ENCODE measurements at places on chromosomes 1 and 21.

DNA sequence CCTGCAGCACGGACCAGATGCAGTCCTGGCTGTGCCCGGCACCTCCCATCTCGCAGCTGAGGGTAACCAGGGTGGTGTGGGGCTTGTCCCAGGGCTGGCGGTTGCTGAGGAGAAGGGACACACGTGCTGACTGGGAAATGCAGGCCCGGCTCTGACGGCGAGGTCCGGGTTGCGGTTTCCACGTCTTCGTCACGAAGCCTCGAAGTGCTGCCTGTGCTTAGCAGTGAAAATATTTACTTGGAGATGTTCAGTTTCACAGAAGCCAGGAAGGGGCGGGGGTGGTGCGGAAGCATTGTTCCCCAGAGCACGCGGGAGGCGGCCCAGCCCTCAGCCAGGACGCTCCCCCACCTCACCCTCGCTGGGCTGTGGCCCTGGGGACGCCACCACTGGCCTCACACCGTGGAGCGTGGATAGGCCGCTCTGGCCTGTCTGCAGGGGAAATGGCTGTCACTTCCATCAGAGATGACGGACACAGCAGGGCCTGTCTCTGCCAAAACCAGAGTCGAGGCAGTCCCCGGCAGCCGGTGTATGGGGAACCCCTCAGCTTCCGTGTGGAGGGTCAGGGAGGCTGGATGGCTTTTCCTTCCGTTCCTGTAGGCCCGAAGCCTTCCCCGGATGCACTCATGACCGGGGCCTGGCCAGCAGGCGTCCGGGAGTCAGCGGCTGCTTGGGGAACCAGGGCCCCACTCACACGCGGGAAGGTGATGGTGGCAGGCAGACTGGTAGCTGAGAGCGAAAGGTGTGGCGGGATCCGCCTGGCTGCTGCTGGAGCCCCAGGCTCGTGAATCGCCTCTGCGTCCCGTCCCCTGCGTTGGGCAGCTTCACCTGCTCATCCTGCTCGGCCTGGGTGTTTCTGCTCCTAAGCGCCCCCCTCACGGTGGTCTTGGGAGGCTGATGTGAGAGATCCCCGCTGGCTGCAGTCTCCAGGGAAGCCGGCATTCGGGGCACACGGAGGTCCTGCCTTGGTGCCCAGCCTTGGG, 14.7 kb upstream of the POFUT2 start:
- no peak for DNase-seq

GRCh38 chr1:203672346-203672745, 45.7 kb downstream of the ATP2B4 start:
- no peak for DNase-seq

GRCh38 chr1:29186707-29187106, 5.0 kb upstream of the SRSF4 start:
- DNase-seq: no peak

- no peak for DNase-seq
These were observed 3.6 kb upstream of the FOXD2 start for GRCh38 chr1:47434051-47434842.

- no peak for DNase-seq
These were observed 13.0 kb upstream of the KLHDC8A start for GRCh38 chr1:205369701-205370123.

DNA sequence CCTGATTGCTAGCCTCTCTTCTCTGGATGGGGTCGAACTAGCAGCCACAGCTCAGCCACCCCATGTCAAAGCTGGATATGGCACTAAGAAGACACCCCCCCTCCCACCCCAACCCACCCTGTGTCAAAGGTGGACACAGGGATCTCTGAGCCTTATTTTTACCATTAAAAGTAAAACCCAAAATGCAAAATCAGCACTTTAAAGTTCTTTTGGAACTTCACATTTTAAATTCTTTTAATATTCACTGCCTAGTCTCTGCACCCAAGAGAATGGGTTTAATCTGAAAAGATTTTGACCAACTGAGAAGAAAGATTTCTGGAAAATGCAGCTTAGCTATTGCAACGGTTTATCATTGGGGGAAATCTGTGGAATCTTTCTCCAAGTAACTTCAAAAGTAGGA, 167.6 kb downstream of the TGFBR3 start:
- DNase-seq: no peak

DNA sequence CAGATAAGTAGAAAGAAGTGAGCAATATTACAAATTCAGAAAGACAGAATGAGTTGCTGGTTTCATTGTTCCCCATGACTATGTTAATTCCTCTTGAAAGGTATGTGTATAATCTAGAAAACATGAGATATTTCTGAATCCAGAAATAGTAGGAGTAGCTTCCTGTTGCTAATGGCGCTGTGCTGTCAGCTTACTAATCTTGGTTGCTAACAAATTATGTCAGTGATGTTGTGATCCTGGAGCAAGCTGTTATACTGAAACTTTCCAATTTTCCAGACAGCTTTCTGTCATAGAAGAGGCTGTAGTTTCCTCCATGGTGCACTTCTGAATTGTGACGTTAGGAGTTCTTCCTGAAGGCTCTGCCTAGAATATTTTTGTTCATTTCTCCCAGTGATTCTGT, 372.3 kb downstream of the USP25 start:
- DNase-seq: no peak

DNA sequence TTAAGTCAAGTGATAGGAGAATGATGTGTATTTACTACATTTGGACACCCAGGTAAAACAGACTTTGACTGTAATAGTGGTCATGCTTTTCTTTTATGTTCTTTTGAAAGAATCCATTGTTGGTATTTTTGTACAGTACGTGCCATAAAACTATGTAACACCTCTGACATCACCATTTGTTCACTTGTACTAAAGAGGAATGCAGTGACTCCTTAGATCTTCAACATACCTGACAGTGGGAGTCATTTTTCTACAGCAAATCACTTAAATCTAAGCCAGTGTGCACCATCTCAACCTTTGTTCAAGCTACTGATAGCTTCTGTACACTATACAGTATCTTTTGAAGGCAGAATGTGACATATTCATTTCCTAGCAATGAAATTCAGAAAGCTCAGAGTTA, 6.3 kb upstream of the PLD5 start:
- no peak for DNase-seq

GRCh38 chr1:164477343-164477742, 81.6 kb upstream of the PBX1 start:
- DNase-seq: no peak

- DNase-seq: no peak
These were observed 25.5 kb downstream of the TNFRSF8 start for GRCh38 chr1:12088607-12089006.

DNA sequence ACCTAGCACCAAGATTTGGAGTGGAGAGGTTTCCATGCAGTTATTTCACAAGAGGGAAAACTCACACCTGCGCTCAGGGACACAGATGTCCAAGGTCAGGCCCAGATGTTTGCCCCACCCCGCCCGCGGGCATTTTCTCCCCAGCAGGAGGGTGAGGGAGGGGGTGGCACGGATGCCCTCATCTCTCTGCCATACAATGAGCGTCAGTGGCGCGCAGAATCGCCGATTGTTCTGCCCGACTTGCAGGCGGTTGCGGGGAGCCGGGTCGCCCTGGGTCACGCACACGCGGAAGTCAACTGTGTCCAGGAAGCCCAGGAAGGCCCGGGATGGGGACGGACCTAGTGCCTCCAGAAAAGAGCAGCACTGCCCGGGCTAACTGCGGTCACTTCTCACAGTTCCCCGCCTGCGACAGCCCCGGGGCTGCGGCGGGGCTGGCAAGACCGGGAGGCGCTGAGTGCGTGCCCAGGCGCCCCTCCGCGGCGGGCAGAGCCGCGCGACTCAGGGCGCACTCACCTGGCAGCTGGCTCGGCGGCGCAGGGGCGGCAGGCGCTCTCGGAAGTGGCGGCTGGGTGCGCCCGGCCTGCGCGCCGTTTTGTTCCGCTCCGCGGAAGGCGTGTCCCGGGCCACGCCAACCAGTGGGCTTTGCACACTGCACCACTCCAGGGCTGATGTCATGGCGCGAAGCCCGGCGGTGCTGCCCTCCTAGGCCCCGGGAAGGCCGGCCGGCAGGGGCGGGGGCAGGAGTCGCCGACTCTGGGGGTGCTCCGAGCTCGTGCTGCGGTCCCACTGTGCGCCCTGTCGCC, at the start of gene CSRP1:
Gene CSRP1 (minus strand): TSS at position 567 of the 803 bp plus-strand sequence. CDS start 10,820 bp downstream, outside the sequence.
- DNase-seq: peak; percentile 84

DNA sequence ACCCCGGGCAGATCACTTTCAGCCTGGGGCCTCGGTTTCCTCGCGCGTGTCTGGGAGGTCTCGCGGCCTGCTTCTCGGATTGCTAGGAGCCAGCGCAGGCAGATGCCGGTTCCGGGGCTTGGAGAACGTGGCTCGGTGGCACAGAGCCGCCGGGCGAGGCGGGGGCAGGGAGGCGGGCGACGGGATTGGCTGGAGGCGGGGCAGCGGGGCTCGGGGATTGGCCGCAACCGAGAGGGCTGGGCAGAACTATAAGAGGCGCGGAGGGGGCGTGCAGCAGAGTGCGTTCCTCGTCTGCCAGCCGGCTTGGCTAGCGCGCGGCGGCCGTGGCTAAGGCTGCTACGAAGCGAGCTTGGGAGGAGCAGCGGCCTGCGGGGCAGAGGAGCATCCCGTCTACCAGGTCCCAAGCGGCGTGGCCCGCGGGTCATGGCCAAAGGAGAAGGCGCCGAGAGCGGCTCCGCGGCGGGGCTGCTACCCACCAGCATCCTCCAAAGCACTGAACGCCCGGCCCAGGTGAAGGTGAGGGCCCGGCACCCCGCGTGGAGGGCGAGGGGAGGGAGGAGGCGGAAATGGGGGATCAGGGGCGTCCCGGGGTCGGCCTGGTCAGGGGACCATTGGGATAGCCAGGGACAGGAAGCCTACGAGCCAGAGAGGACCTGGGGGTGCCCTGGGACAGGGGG, at the start of gene MFSD2A:
Gene MFSD2A (plus strand): TSS at position 276 of the 677 bp plus-strand sequence. CDS start 148 bp downstream, at position 424.
- DNase-seq: peak; percentile 65

GRCh38 chr21:38770660-38771059, 35.1 kb upstream of the ETS2 start:
- no peak for DNase-seq

DNA sequence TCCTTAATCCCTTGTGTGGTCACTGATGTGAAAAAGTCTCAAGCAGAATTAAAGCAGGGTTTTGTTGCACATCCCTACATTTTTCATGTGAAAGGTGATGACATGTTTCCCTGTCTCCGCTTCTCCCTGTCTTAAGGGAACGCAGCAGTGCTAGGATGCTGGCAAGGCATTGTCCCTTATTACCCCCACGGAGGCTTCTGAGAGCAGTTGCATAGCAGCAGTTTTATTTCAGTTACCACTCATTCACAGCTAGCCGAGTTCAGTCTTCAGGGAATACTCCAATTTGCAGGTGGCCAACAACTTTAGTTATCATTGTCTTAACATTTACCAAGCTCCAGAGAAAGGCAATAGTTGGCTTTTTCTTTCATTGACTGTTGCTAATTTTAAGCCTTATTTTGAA, 89.1 kb downstream of the CLEC20A start:
- DNase-seq: no peak

DNA sequence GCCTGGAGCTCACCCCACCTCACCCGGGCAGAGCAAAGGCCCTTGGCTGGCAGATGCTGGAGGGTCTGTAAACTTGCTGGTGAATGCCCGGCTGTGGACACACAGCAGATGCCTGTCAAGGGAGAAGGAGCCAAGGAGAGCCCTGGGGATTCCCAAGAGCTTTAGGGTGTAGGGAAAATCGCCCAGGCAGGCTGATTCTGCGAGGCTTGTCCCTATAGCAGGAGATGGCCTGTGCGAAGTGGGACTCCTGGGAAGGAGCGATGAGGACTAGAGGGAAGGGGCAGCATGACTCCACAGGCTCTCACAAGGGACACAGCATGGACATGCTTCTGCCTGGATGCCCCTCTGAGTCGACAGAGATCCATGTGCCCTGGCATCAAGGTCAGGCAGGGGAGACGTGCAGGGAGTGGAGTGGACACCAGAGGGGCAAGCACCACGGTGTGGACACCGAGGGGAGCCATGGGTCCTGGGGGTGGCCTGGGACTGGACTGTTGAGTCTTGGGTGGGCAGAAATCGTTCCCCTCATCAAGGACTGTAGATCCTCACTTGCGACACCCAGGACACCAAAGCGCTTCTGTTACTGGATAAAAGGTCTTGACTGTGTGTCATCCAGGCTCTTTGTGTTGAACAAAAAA, 71.4 kb upstream of the ABCG1 start:
- no peak for DNase-seq

- no peak for DNase-seq
These were observed 505 bp downstream of the OLFML2B start for GRCh38 chr1:162023181-162023546.

- DNase-seq: no peak
These were observed 1.7 kb downstream of the BTG2 start for GRCh38 chr1:203306965-203307541.

DNA sequence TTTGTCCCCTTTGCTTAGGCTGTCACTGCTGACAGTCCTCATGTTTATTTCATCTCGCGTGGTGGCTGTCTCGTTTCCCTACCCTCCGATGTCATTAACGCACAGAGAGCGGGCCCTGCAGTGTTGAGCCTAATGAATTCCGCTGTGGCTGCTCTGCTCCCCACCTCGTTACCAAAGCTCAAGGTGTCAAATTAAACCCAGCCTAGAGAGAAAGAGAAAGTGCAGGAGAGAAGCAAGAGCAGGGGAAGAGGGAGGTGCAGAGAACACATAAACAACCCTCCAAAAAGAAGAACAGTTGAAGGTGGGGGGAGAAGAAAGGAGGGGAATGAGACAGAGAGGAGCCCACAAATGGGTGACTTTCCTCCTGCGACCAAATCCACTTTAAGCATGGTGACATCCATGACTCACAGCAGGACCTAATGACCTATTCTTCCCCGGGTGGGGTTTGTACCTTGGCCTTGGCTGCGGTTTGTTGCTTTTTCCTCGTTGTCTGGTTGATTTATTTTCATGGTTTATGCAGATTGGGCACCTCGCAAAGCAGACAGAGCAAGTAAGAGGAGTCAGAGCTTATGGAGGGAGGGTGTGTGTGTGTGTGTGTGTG, 92.5 kb downstream of the PBX1 start:
- DNase-seq: no peak

DNA sequence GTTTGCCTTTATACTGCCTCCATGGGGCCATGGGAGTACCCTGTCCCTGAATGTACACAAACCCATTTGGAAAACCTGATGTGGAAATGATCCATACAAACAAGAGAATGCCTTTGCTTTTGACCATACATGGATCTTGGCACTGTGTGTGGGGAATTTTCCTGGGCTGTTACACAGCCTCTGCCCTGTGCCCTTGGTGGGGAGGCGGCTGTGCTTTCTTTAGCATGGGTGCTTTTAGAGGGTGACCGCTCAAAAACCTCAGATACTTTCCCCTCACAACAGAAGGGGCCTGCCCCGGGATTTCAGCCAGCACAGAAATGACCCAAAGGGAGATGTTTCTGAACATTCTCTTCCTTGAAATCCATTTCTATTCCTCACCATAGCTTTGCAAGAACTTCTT, 194.8 kb downstream of the LMO4 start:
- DNase-seq: no peak

DNA sequence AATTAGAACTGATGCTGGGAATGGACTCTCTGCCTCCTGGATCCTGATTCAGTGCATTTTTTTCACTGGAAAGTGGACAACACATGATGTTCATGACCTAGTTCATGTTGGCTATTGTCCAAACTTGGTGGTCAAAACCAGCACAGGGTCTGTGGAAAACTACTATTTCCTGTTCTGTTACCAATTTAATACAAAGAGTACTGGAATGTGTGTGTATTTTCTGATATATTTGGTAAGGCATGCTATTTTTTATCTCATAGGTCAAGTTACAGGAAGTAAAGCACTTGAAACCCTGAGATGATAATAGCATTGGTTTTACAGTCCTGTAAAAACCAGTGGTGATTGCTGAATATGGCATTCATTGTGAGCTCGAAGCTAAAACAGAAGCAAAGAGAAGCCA, 89.9 kb downstream of the SGIP1 start:
- DNase-seq: no peak

GRCh38 chr1:113018911-113019310, 54.1 kb upstream of the LRIG2 start:
- no peak for DNase-seq

Measured in HuH-7.5 (cell line).